Stimulated activated CD4-positive, alpha-beta T cell treated with anti-CD3 and anti-CD28 coated beads, TNF-alpha, amount 100 ng/mL, for 1 hour (primary cell): ENCODE measurements at places on chromosomes 3 and 15.

- no peak for DNase-seq
Observed at GRCh38 chr3:176814285-176814684, 383.0 kb downstream of the TBL1XR1 start.

GRCh38 chr15:40847223-40847961 is 3.5 kb downstream of the SPINT1 start:
- no peak for DNase-seq

DNA sequence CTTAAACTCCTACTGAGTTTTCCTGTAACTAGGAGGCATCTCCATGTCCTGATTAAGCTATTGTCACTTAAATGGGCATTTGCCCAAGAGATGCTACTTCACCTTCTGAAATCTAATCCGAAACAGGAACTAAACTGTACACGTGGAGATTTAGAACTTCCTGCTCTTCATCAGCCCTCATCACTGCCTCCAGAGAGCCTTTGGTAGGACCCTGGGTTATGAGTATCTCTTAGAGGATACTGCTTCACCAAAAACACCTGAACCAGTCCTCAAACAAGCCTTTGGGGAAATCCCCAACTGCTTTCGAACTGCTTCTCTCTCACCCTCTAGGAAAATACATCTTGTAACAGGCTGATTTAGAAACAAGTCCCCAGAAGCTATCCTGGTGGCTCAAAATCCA is 320.3 kb downstream of the GAP43 start:
- DNase-seq = no peak

DNA sequence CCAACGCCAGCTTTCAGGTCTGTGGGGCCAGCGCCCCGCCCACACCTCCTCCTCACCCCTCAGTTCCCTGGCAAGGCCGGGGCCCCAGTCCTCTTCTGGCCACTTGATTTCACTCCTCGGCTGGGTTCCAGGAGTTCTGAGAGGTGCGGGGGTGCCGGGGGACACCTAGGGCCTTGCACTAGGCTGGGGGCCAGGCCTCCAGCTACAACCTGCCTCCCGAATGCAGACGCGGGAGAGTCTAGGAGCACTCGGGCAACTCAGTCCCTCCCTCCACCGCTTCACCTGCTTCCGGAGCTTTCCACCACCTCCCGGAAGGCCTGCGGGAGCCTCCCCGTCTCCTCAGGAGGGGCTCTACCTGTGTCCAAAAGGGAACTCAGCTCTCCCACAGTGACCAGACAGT is 35.6 kb downstream of the TNK2 start:
- no peak for DNase-seq

- DNase-seq = no peak
Observed at GRCh38 chr3:45952456-45952855, 9.2 kb downstream of the CXCR6 start.
